ENCODE measurements at places on chromosomes 16 and 17. TPM values are rescaled to one million over a fixed set of nuclear protein-coding genes. Genes with fewer than 3 reads are reported as not detected.

DNA sequence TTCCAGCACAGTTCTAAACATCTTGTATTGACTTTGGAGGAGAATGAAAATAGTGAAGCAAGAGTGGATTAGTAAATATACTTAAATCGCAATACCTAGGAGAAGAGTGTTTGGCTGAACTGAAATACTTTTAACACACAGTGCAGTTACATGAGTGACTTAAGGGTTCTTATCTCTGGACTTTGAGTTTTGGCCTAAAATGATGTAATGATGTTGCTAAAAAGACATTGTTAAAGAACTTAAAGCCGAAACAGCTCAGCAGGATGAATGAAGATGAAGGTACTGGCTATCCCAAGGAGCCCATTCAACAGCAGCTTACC, 28.1 kb downstream of the PMP22 start:
- H3K4me1 ChIP-seq: peaks cover 5% of the 10 kb centered on the region
- no peak for DNase-seq
- no peaks in the 10 kb centered on the region for H3K27me3 ChIP-seq
- no peak overlapping the region for H3K27ac ChIP-seq
- no peak overlapping the region for H3K4me3 ChIP-seq
- no peaks in the 10 kb centered on the region for H3K36me3 ChIP-seq

DNA sequence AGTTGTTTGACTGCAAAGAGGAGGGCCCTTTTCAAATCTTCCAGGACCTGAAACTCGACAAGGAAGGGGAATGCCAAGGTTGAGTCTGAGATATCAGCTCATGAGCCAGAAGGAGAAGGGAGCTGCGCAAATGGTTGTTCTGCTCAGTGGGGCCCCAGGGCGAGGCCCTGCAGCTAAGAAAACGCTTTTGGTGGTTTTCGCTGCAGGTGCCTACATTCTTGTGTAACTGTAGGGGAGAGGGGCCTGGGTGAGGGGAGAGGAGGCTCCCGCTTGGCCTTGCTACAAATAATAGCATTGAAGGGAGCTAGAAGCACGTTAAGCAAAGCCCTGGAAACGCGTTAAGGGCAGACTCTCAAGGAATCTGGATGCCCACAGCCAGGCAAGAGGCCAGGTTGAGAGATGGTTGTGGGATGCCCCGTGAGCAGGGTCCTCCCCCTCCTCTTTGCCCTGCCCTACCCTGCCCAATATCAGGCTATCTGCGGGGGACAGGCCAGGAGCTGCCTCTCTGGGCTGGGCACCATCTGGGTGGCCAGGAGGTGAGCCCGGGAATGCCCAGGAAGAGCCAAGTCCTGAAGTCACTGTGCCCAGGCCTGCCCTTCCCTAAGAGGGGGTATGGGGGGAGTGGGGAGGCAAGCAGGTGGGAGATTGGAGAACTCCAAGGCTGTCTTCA, 21.9 kb downstream of the GPR142 start:
- H3K27ac ChIP-seq: no peak overlapping the region
- no peaks in the 10 kb centered on the region for H3K4me1 ChIP-seq
- H3K27me3 ChIP-seq: peaks cover 7% of the 10 kb centered on the region
- H3K4me3 ChIP-seq: no peak overlapping the region

DNA sequence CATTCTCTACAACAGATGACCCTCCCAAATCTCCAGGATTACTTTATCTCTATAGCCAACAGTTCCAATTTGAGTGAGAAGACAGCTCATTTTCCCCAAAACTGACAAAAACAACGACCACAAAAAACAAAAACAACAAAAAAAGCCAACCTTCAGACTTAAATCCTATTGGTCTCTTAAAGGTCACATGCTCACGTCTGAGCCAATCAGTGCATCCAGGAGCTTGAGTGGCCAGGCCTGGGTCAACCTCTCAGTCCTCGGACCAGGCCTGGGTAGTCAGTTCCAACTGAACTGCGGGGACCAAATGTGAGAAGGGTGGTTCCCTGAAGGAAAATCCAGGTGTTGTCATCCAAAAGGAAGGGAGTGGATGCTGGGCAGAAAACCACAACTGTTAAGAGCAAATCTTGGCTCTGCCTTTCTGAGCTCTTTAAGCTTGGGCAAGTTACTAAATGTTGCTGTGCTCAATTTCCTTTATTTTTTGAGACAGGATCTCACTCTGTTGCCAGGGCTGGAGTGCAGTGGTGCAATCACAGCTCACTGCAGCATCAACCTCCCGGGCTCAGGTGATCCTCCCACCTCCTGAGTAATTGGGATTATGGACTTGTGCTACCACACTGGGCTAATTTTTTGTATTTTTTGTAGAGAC, 43.0 kb upstream of the MSI2 start:
- H3K4me1 ChIP-seq: no peaks in the 10 kb centered on the region
- H3K27me3 ChIP-seq: peaks cover 30% of the 10 kb centered on the region
- H3K27ac ChIP-seq: no peak overlapping the region
- no peaks in the 10 kb centered on the region for H3K36me3 ChIP-seq
- H3K4me3 ChIP-seq: no peak overlapping the region

- H3K4me3 ChIP-seq: no peak overlapping the region
- no peak for DNase-seq
- peaks cover 22% of the 10 kb centered on the region for H3K27me3 ChIP-seq
- H3K36me3 ChIP-seq: no peaks in the 10 kb centered on the region
- H3K27ac ChIP-seq: no peak overlapping the region
These were observed 26.7 kb downstream of the MAF start for GRCh38 chr16:79573884-79574283.

DNA sequence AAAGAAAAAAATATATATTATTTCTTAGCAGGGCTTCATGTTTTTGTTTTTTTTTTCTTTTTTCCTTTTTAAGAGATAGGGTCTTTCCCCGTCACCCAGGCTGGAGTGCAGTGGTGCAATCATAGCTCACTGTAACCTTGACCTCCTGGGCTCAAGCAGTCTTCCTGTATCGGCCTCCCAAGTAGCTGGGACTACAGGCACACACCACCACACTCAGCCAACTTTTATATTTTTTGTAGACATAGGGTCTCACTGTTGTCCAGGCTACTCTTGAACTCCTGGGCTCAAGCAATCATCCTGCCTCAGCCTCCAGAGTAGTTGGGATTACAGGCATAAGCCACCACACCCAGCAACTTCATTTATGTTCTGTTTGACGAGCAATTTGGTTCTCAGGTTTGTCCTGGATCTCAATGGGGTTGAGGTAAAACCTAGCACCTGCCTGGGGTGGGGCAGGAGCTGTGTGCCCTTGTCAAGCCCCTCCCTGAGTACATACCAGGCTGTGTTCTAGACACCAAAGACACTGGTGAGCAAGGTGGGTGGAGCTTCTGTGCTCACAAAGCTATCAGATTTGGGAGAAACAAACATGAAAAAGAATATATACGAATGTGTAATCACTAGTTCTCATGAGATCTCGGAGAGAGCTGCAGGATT, 19.2 kb downstream of the GPT2 start:
- DNase-seq: no peak
- H3K4me3 ChIP-seq: no peak overlapping the region
- peaks cover 2% of the 10 kb centered on the region for H3K4me1 ChIP-seq
- H3K27me3 ChIP-seq: no peaks in the 10 kb centered on the region

DNA sequence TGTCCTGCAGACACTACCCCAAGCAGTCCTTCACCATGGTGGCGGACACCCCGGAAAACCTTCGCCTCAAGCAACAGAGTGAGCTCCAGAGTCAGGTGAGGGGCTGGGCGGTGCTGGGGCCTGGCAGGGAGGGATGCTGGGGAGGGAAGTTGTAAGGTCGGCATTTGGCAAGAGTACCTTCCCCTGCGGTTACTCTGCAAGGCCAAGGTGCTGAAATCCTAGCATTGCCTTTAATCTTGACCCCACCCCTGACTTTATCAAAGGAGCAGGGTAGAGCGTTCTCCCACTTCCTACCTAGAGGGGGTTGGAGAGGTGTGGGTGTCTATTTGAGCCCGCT, 20.5 kb downstream of the LASP1 start:
- H3K4me3 ChIP-seq: peak overlapping the region; percentile 71
- H3K4me1 ChIP-seq: peaks cover 84% of the 10 kb centered on the region
- no peak for DNase-seq
- peaks cover 31% of the 10 kb centered on the region for H3K36me3 ChIP-seq

DNA sequence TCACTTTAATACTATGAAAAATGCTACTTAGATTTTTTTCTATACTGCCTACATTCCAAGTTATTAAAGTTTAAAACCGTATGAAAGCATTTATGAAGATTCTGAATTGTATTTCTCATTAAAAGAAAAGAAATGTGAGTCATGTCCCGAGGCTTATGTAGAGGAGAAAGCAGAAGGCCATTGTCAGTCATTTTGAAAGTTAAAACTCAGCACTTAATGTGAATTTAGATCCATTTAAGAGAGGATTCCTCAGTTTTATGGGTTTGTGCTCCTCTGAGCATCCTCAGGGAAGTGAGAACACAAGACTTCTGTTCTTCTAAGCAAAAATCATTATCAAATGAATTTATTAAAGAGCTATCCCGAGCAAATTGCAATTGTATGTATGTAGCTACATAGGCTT, 11.8 kb downstream of the C17orf75 start:
- peaks cover 45% of the 10 kb centered on the region for H3K4me1 ChIP-seq
- H3K36me3 ChIP-seq: peaks cover 20% of the 10 kb centered on the region
- peak overlapping the region; percentile 74 for H3K4me3 ChIP-seq

DNA sequence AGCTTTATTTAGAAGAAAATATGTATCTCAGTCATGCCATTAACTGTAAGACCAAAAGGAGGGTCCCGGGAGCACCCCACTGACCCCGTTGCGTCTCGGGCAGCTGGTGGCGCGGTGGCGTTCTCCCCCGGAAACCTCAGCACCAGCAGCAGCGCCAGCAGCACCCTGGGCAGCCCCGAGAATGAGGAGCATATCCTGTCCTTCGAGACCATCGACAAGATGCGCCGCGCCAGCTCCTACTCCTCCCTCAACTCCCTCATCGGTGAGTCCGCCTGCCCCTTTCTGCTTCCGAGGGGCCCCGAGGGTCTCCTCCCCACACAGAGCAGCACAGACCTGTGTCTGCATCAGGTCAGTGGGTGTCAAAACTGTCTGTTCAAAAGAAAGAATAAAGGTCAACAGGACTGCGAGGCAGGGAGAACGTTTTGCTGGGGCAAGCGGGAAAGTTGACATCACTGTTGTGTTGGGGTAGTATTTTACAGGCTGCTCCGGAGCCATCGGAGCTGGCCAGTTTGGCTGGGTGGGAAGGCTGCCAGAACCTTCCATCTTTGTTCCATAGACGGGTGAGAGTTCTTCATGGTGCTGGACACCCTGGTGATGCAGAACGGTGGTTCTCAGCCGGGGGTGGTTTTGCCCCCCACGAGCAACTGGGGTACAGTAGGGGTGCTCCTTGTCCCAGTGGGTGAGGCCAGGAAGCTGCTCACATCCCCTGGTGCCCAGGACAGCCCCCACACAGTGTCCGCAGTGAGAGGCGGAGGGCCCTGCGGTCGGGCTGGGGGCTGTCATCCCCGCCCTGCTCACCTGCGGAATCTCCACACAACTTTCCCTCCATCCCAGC, 97.8 kb upstream of the CHMP6 start:
- H3K27ac ChIP-seq: peak overlapping the region; percentile 85
- peaks cover 36% of the 10 kb centered on the region for H3K36me3 ChIP-seq
- DNase-seq: no peak
- no peaks in the 10 kb centered on the region for H3K27me3 ChIP-seq
- peak overlapping the region; percentile 45 for H3K4me3 ChIP-seq
- peaks cover 62% of the 10 kb centered on the region for H3K4me1 ChIP-seq

DNA sequence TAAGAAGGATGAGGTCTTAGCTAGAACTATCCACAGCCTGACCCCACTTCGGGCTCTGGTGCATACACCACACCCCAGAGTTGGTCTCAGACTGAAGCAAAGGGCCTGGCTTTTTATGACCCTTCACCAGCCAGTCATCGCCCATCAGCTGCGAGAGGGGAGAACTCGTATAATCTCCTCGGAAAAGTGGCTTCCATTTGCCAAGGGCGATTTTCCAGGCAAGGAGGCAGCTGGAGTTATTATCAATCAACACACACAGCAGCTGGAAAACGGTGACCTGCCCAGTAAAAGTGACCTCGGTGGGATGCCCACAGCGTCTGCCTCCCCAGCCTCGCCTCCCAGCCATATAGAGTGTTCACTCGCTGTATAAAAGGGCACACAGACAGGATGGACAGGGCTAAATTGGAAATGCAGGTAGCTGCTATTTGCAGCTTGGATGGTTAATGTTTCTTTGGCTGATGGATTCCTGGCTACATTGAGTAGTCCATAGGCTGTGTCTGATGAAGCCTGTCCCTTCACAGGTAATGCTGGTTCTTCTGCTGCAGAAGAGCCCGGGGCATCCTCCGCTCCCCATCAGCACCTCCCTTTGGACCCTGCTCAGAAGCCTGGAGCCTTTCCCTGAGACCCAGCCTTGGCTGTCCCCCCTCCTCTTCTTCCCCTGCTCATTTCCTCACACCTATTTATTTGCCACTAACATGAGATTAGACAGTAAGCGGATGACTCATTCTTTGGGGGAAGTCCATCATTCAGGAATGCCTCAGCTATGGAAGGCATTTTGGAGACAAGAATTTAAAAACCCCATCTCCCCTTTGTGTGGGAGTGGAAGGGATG, 45.7 kb downstream of the TMEM186 start:
- no peak for DNase-seq
- H3K4me3 ChIP-seq: no peak overlapping the region
- H3K27ac ChIP-seq: no peak overlapping the region
- H3K27me3 ChIP-seq: no peaks in the 10 kb centered on the region
- no peaks in the 10 kb centered on the region for H3K36me3 ChIP-seq
- no peaks in the 10 kb centered on the region for H3K4me1 ChIP-seq

- H3K27me3 ChIP-seq: peaks cover 3% of the 10 kb centered on the region
- DNase-seq: peak; percentile 73
- peak overlapping the region; percentile 57 for H3K27ac ChIP-seq
- H3K4me3 ChIP-seq: peak overlapping the region; percentile 48
These were observed 143.8 kb upstream of the CRHR1 start for GRCh38 chr17:45640141-45640850.

DNA sequence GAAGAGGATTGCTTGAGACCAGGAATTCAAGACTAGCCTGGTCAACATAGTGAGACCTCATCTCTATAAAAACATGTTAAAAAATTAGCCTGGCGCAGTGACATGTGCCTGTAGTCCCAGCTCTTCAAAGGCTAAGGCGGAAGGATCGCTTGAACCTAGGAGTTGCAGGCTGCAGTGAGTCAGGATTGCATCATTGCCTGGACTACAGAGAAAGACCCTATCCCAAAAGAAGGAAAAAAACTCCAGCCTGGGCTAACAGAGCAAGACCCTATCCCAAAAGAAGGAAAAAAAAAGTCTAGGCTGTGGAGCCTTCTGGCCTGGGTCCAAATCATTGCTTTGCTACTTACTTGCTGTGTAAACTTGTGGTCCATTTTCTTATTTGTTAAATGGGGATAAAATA, 4.9 kb downstream of the CCP110 start:
- peaks cover 12% of the 10 kb centered on the region for H3K4me1 ChIP-seq
- no peak for DNase-seq
- H3K36me3 ChIP-seq: peaks cover 21% of the 10 kb centered on the region
- no peak overlapping the region for H3K4me3 ChIP-seq
- no peak overlapping the region for H3K27ac ChIP-seq

CDH5 gene
- total RNA-seq: not detected

GRCh38 chr16:65758620-65759019, 607.9 kb upstream of the CDH5 start:
- H3K27me3 ChIP-seq: no peaks in the 10 kb centered on the region
- no peaks in the 10 kb centered on the region for H3K4me1 ChIP-seq
- H3K4me3 ChIP-seq: no peak overlapping the region
- no peaks in the 10 kb centered on the region for H3K36me3 ChIP-seq

Measured in activated naive CD8-positive, alpha-beta T cell treated with anti-CD3 and anti-CD28 coated beads, Interleukin-2, amount 10 ng/mL, durations not matched to agents 7 days and 5 days (primary cell).